ENCODE measurements at places on chromosomes 3 and 15.

DNA sequence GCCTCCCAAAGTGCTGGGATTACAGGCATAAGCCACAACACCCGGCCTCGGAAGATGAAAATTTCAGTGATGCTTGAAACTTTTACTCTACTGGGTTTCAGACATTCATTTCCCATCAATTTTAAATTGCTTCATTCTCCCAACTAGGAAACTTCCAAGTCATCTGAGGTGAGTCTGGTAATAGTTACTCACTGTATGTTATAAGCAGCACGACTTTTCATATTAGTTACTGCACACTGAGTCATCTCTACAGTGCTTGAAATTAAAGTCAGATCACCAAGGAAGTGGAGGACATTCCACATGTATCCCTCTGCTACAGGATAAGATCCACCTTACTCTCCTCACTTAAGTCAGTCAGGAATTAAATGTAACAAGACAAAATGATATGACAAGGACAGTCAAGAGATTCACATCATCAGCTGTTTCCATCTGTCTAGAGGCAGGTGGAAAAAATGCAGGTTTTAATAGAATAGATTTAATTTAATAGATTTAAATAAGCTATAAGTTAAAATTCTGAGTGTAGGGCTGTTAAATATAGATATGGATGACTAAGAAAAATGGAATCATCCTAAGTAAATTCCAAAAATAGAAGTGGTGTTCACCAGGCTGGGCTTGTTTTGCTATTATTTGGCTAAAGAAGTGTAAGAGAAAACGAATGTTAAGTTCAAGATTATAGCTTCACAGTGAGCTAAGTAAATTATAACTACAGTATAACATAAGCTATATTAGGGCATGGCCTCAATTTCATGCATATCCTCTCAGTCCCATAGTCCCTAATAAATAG lies 104.4 kb downstream of the TMCO5A start:
- no peak for DNase-seq

DNA sequence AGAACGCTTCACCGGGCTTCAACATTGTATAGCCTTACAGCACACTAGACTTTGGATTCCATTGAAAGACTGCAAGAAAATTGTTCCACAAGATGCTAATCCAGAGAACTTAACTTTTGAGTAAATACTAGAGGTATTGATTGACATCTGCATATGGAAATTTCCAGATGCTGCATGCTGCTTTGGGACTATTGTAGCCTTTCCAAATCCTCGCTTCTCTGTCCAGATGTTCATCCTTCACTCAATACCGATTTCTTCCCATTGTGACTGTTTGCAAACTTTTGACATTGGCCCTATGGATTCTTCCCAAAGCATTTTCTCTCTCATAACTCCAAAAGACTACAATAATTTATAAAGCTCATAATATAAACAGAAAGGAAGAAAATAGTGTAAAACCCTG lies 41.4 kb downstream of the COL6A6 start:
- DNase-seq: no peak

DNA sequence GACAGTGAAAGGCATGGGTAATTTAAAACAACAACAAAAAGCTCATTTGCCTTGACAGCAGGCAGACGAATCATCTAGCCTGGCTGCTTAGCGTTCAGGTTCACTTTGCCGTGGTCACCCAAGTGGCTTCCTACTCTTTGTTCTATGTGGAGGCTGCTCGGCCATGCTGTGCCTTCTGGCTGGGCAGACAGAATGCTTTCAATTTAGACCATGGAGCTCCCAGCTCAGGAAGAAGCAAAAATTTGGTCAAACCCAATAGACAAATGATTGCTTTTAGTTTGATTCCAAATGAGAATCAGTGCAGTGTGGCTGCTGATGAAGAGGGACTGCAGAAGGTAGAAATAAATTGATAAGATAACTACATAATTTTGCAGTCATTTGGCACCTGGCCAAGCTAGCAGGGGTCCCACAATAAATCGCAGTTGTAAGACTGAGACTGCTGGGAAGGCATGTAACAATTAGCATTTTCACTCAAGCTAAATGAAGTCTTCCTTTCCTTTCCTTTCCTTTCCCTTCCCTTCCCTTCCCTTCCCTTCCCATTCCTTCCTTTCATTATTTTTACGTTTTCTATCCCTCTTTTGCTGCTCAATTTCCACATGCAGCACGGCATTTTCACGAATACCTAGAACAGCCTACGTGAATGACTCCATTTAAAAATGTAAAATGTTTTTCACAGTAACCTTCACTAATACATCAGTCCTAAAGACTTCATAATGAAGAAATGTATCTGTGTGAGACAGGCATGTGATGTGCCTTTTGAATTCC lies 360.4 kb upstream of the TGFBR2 start:
- DNase-seq: no peak

- DNase-seq: no peak
Observed at GRCh38 chr3:105354429-105354828, 12.3 kb upstream of the ALCAM start.

GRCh38 chr3:40608091-40608490 lies 83.3 kb downstream of the ZNF621 start:
- no peak for DNase-seq

DNA sequence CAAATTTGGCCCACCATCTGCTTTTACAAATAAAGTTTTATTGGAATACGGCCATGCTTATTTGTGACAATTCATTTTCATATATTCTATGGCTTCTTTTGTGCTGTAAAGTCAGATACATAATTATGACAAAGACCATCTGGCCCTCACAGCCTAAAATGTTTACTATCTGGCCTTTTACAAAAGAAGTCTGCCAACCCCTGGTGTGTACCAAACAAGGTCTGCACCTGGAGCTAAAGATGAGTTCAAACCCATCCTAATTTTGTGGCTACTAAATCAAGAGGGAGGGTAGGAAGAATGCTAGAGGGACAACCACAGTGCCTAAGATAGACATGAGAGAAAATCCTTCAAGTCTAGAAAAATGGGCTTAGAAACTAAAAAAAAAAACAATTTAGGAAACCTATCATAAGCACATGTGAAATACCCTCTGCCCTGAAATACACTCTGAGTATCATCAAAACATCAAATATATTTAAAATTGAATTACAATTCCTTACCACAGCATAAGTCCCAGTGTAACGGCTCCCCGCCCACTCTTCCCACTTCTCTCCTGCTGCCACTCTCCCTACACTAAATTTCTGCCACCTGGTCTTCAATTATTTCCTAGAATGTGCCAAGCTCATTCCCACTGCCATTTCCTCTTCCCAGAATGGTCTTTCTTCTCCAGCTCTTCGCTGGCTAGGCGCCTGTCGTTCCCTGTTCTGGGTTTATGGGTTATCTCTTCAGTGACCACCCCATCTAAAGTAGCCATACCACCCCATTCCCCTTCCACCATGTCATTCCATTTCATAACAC lies 950.7 kb upstream of the CFAP20DC start:
- no peak for DNase-seq

- DNase-seq: no peak
Observed at GRCh38 chr3:63864008-63864964, 619 bp downstream of the ATXN7 start.

DNA sequence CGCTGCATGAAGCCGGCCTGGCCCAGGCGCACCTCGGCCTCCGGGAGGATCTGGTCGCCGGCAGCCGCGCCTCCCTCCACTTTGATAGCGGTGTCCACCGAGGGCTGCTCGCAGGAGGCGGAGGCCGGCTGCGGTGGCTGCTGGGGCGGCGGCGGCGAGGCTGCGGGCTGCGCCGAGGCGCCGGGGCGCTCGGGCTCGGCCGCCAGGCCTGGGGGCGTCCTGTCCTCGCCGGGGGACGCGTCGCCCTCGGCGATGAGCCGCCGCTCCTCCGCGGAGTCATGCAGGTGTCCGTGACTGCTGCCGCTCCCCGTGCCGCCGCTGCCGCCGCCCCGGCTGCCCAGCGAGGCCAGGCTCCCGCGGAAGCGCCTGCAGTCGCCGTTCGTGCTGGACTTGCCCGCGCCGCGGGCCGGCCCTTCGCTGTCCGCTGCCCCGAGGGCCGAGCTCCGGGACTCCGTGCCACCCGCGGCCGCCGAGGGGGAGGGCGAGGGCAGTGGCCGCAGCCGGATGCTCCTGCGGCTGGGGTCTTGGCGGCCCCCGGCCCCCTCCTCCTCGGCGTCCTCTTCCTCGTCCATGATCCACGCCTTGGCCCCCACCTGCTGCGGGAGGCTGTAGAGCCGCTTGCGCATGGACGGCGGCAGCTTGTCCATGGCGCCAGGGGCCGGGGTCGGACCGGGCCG lies 996 bp downstream of the HCN4 start:
- no peak for DNase-seq

- no peak for DNase-seq
Observed at GRCh38 chr3:102194760-102195159, 240.1 kb upstream of the ZPLD1 start.

- no peak for DNase-seq
Observed at GRCh38 chr15:91584895-91585294, 268.6 kb upstream of the SLCO3A1 start.
